A549 treated with RU486 at 1 μM for 4 hours (cell line): ENCODE measurements at places on chromosomes 5 and 9. TPM values are rescaled to one million over a fixed set of nuclear protein-coding genes. Genes with fewer than 3 reads are reported as not detected.

The MGAT4B gene
- total RNA-seq, result 227 to 311 TPM (median 265 TPM) in 5 replicates

The LHX6 gene
- total RNA-seq, result 0.32 to 0.39 TPM (median 0.38 TPM) in 5 replicates

The MYO10 gene
- total RNA-seq, result 49.4 to 64.3 TPM (median 61.7 TPM) in 5 replicates

The CDC20B gene
- total RNA-seq, result 0.05 to 0.11 TPM (median 0.09 TPM) in 3 of 5 replicates, not detected in the others

The PCDHA1 gene
- 0.15 to 0.34 TPM (median 0.21 TPM) in 4 of 5 replicates, not detected in the other for total RNA-seq

The CTSV gene
- 10.4 to 14.9 TPM (median 12.9 TPM) in 5 replicates for total RNA-seq

The NUP155 gene
- total RNA-seq, result 13.5 to 20.9 TPM (median 17.3 TPM) in 5 replicates

The NEUROG1 gene
- total RNA-seq, result not detected in 5 replicates

The RNF145 gene
- 106 to 133 TPM (median 130 TPM) in 5 replicates for total RNA-seq

The HTR1A gene
- total RNA-seq, result not detected in 5 replicates

The CDHR2 gene
- 0.02 to 0.13 TPM (median 0.06 TPM) in 5 replicates for total RNA-seq

The PAEP gene
- total RNA-seq, result 0.25 to 0.66 TPM (median 0.30 TPM) in 3 of 5 replicates, not detected in the others

The IZUMO3 gene
- total RNA-seq, result not detected in 5 replicates

The ANKRD31 gene
- total RNA-seq, result 0.05 to 0.07 TPM (median 0.06 TPM) in 4 of 5 replicates, not detected in the other

The TTC23L gene
- 0.18 to 0.33 TPM in 2 of 5 replicates, not detected in the others for total RNA-seq

The MUSK gene
- total RNA-seq, result not detected in 5 replicates

The OR1L4 gene
- not detected in 5 replicates for total RNA-seq

The FOXI1 gene
- total RNA-seq, result not detected in 5 replicates

The C5orf63 gene
- total RNA-seq, result 2.0 to 5.4 TPM (median 4.5 TPM) in 5 replicates

The ARHGEF28 gene
- total RNA-seq, result 12.0 to 15.9 TPM (median 15.0 TPM) in 5 replicates

The OR1J2 gene
- total RNA-seq, result not detected in 5 replicates

The ACSL6 gene
- total RNA-seq, result 0.16 to 0.24 TPM in 2 of 5 replicates, not detected in the others

The TLE1 gene
- total RNA-seq, result 86.1 to 94.3 TPM (median 87.5 TPM) in 5 replicates

The TSSK1B gene
- not detected in 5 replicates for total RNA-seq

The F2RL2 gene
- 3.3 to 6.3 TPM (median 5.3 TPM) in 5 replicates for total RNA-seq

The NRG2 gene
- 1.8 to 2.8 TPM (median 2.1 TPM) in 5 replicates for total RNA-seq

The AP3B1 gene
- 18.9 to 35.1 TPM (median 34.4 TPM) in 5 replicates for total RNA-seq

The PKD2L2 gene
- not detected in 5 replicates for total RNA-seq

The ZNF618 gene
- 6.7 to 11.2 TPM (median 9.6 TPM) in 5 replicates for total RNA-seq

The ZNF782 gene
- 1.1 to 1.8 TPM (median 1.6 TPM) in 5 replicates for total RNA-seq

The CCL27 gene
- total RNA-seq, result 0.22 to 0.41 TPM (median 0.23 TPM) in 3 of 5 replicates, not detected in the others

The IL13 gene
- total RNA-seq, result 0.07 to 0.24 TPM in 2 of 5 replicates, not detected in the others

The PCDHGA6 gene
- total RNA-seq, result 0.14 to 0.27 TPM (median 0.23 TPM) in 5 replicates

The LRRTM2 gene
- not detected in 5 replicates for total RNA-seq

The MAT2B gene
- 41.6 to 53.9 TPM (median 48.5 TPM) in 5 replicates for total RNA-seq

The SPATA31A3 gene
- total RNA-seq, result not detected in 5 replicates

The DNAH5 gene
- 1.2 to 1.5 TPM (median 1.4 TPM) in 5 replicates for total RNA-seq

The CAMK4 gene
- not detected in 5 replicates for total RNA-seq

The NTNG2 gene
- 2.2 to 3.5 TPM (median 2.8 TPM) in 5 replicates for total RNA-seq

The GLE1 gene
- total RNA-seq, result 27.9 to 31.6 TPM (median 29.9 TPM) in 5 replicates

The MYMK gene
- total RNA-seq, result not detected in 5 replicates

The PCDHB10 gene
- 0.06 TPM in 2 of 5 replicates, not detected in the others for total RNA-seq

The DAPK1 gene
- total RNA-seq, result 9.7 to 17.2 TPM (median 16.8 TPM) in 5 replicates
